ENCODE measurements at places on chromosomes 1 and 21. TPM values are rescaled to one million over a fixed set of nuclear protein-coding genes. Genes with fewer than 3 reads are reported as not detected.

DNA sequence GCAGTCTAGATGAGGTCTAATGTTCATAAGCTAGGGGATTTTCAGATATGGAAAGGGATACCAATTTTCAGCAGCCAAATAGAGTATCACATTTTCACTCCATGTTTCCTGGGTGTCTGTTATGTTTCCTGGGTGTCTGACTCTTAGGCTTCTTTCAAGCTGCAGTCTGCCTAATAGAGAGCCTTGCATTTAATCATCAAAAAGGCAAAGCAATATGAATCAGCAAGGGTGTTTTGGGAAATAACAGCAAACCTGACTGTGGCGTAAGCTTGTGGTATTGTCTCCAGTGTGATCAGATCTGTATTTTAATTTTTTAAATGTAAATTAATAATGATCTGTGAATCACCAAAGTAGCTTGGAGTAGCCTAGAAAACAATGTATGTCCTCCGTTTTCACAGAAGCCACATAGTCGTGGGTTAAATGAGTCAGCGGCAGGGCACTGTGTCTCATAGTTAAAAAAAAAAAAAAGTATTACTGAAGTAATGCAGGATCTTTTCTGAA is 10.4 kb downstream of the LGALS8 start:
- DNase-seq = no peak

DNA sequence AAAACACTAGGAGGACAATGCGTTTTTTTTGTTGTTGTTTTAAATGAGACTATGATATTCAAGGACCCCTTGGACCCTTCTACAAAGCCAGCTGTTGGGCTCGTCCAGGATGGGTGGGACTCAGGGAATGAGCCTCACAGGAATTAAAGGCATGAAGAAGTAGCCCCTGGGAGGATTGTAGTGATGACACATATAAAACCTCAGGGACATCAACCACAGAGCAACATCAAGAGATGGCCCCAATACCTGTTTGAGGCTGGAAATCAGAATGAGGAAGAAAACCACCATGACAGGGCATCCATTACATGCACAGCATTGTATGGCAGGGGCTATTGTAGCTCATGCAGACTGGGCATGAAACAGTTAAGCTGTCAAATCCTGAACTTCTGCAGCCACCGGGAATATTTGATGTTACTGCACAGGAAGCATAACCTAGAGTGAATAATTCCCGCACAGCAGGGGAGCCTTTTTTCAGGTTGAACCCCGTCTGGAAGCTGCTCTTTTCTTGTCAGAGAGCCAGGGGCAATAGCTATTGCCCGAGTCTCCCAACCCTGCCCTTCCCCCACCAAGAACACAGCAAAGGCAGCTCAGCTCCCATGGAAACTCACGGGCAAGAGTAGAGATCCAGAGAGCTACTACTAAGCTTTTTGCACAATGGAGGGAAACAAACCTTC is 140.2 kb upstream of the FGGY start:
- DNase-seq = no peak

DNA sequence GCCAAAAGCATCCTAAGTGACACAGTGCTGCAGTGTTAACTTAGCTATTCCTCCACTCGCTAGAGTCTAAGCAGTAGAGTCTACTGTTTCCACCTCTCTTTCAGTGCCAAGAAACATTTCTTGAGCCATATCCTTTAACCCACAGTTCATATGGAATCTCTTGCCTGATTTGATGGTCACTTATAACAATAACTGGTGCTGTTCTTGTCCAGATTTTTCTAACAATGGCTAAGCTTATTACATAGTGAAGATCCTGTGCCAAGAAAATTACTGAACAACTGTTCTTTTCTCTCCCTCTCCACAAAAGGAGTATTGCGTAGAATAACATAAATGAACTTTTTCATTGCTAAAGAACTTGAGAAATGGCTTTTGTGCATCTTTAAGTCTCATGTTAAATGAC is 121.3 kb downstream of the CDC7 start:
- no peak for DNase-seq

GRCh38 chr1:40153073-40153770 is 8.0 kb upstream of the RLF start:
- DNase-seq = peak; percentile 30

SZT2 gene
- 31.4 TPM for polyA plus RNA-seq

KCNQ4 gene
- 2.0 TPM for polyA plus RNA-seq

DNA sequence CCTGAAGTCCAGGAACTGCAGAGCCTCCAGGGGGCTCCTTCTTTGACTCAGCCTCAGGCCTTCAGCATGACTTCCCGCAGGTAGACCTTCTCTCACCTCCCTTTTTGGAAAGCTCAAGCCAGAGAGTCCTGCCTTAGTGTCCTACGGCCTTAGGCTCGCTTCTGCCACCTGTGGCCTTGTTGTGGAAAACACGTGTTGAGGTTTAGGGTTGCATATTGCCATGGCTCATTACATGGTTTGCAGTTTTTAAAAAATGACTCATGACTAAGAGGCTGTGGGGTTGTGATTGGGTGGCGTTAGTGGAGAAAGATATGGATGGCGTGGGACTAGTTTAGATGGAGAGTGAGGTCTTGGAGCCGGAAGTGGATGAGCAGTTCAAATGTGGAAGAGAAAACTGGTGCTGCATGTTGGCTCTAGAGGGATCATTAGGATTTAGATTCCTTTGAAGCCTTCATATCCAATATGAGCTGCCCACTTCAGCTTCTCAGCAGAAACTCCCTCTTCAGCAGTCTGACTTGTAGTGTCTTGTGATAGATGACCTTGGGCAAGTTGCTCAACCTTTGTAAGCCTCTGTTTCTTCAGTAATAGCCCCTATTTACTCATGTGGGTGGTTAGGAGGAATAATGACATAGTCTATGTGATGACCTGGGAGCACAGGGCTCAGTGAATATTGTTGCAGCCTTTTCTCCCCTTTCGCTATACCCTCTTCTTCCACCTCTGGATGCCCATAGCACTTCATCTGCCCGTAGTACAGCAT is 6.5 kb upstream of the FGGY start:
- DNase-seq = no peak

- no peak for DNase-seq
Measured at GRCh38 chr1:43750083-43750482, 42.7 kb downstream of the ST3GAL3 start.

GRCh38 chr1:15952317-15953258 is 23.3 kb downstream of the ZBTB17 start:
- no peak for DNase-seq

GRCh38 chr1:71721532-71721931 is 560.8 kb downstream of the NEGR1 start:
- no peak for DNase-seq

DNA sequence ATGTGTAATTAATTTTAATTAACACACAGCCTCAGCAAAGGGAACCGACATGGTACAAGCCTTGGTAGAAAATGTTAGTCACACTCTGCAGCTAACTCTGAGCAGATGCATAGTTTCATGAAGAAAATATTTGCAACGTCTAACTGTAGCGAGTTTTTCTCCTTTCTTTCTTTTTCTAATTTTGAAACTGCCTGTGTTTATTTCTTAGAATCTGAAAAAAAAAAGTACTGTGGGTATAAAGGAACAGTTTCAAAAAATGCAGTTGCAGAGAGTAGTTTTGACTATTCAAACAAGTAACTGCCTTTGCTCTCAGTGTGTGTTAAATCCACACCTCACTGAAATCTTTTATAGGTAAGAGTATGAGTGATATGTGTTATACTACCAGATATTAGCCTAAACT is 149.9 kb upstream of the C1orf105 start:
- DNase-seq = no peak

S100A14 gene
- 16.8 TPM for polyA plus RNA-seq

DNA sequence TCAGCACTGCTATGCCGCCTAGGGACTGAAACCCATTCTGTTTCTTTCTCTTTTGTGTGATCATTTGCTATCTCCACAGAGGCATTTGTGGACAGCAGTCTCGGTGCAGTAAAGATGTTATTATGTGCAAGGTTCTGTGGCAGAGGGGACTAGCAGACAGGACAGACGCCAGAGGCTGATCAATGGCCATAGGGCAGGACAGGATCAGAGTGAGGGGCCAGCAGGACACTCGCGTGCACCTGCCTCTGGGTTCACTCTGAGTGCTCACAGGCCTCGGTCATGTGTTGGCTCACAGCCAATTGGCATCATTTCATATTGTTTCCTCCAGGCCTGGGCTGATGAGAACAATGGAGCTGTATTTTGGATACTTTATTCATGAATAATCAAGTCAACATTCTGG is 212.6 kb downstream of the TGFB2 start:
- peak; percentile 44 for DNase-seq

MANEAL gene
- polyA plus RNA-seq = 3.6 TPM

DNA sequence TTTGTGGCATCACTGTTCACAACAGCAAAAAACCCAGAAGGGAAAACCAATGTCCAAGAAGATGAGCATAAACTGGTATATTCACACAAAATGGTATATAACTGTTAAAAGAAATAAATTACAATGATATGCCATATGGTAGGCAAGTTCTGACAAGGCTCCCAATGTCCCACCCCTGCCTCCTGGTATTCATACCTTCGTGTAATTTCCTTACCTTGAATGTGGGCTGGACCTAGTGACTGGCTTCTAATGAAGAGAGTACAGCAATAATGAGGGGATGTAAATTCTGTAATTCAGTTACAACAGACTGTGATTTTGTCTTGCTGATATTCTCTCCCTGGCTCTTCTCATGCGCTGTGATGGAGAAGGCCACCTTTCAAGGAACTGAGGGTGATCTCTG is 9.3 kb downstream of the ANKRD45 start:
- no peak for DNase-seq

MROH7 gene
- polyA plus RNA-seq = 14.8 TPM

Data from left kidney (tissue), 8 donors.